ENCODE measurements at places on chromosomes 13 and 19.

GRCh38 chr13:40984668-40985366 lies 34.3 kb downstream of the ELF1 start:
- no peak for DNase-seq

GRCh38 chr19:57830071-57830602 lies at the start of gene ZNF587B:
TSS of gene ZNF587B (plus strand) at chr19:57830299. CDS start at chr19:57830529, 230 bp downstream.
- DNase-seq = no peak

- no peak for DNase-seq
Measured at GRCh38 chr19:17645339-17645963, 42.7 kb downstream of the UNC13A start.

DNA sequence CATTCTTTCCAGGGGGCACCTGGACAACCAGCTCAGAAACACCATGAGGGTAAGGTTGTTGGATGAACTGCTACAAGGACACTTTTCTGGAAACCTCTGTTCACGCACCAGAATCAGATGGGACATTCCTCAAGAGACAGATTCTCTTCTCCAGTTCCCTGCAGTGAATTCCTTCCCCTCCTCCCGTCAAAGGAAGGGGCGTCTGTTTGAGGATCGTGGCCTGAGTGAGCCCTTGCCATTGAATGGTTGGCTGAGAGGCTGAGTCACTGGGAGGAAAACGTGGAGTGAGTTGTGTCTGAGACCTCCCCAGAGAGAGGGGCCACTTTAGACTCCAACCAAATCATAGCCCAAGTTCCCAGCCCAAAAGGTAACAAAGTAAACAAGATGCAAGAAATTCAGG lies 79.4 kb upstream of the ZNF507 start:
- DNase-seq = no peak

- no peak for DNase-seq
Measured at GRCh38 chr13:106003651-106004050, 531.8 kb downstream of the EFNB2 start.

DNA sequence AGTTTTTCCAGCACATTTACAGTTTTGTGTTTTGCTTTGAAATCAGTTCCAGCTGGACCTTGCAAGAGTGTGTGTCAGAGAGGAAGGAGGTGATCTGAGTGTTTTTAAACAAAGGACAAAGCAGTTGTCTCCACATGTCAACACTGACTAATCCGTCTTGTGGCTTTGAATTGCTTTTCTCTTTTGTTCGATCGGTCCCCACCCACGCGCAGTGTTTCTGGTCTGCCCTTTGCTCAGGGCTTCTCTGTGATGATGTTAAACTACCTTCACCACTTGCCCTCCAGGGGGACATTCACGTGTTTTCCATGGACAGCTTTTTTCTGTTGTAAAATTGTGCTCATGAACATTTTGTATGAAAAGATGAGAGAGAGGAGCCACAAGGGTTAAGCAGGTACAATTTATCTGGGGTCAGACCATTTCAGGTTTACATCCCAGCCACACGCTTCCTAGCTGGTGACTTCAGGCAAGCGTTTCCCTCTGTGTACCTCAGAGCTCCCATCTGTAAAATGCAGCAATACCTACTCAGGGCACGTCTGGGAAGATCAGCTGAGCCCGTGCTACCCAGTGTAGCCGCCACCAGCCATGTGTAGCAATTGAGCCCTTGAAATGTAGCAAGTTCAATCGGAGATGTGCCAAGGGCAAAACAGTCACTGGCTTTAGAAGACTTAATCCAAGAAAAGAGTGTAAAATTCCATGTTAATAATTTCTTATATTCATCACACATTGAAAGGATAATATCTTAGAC lies 13.5 kb upstream of the PLA2G4C start:
- DNase-seq = no peak

DNA sequence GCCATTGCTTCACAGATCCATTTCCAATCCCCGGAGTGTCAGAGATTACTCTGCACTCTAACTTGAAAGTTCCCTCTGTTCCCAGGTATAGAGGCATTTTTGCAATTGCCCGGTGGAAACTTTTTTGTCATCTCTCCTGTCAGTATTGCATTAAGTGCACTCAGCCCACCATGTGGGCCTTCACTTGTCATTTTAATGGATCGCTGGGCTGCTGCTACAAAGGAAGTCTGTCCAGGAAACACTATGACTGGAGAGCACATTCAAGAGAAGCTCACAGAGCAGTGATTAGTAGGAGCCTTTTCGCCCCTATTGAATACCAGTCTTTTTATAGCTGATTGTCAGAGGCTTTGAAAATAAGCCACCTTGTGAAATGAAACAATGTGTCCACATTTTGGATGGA lies 180.9 kb downstream of the B3GLCT start:
- no peak for DNase-seq

DNA sequence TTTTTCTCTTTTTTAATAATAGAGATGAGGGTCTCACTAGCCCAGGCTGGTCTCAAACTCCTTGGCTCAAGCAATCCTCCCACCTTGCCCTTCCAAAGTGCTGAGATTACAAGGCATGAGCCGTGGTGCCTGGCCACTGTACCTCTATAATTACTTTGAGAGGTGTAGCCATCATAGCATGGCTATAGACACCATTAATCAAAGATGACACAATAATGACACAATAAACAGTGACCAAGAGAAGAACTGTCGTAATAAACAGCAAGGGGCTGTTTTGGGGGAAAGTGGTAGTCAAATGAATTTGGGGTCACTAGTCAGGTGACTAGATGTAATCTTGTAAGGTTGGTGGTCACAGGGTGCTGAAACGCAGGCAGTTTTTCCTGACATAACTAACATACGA lies 30.4 kb downstream of the KLF5 start:
- DNase-seq = no peak

DNA sequence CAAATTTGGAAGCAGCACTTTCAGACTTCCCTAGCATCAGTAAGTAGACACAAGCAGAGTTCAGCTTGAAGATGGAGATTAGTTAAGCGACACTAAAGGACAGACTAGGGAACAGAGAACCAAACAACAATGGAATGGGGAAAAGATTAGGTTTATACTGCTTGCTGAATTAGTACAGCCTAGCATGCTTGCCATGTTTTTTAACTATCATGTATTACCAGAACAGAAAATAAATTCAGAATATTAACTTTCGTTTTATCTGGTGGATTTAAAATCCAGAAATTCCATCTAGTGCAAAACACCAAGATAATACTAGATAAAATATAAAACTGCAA lies 451.5 kb upstream of the SLC10A2 start:
- DNase-seq = no peak

GRCh38 chr13:98896868-98897144 lies 81.1 kb downstream of the DOCK9 start:
- no peak for DNase-seq

DNA sequence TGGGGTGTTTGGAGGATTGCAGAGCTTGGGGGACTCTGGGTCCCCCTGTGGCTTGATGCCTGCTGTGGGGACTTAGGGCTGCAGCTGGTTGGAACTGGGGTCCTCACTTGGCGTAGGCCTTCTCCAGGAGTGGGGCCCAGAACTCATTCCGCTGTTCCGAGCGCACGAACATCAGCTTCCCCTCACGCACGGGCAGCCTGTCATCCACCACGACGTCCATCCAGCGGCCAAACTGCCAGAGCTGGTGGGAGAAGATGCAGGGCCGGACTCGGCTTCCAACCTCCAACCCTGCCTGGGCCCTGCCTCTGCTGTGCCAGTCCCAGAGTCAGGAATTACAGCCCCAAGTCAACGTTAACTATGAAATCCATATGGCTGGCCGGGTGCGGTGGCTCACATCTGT lies 2.6 kb downstream of the CAPN12 start:
- DNase-seq = no peak

DNA sequence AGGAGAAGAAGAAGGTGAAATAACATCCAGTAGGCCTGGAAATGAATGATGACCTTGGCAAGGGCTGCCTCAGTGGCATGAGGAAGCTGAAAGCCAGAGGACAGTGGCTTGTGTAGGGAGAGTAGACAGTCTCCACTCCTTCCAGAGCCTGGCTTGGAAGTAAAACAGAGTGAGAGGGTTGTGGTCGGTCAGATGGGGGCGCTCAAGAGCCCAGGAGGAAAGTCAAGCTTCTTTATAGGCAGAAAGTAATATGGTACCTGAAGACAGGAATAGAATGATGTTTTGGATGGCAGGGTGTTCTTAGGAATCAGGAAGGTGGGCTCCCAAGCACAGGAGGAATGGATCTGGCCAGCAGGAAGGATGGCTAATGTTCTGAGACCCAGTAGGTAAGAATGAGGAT lies 75.1 kb upstream of the TSC22D1 start:
- no peak for DNase-seq

DNA sequence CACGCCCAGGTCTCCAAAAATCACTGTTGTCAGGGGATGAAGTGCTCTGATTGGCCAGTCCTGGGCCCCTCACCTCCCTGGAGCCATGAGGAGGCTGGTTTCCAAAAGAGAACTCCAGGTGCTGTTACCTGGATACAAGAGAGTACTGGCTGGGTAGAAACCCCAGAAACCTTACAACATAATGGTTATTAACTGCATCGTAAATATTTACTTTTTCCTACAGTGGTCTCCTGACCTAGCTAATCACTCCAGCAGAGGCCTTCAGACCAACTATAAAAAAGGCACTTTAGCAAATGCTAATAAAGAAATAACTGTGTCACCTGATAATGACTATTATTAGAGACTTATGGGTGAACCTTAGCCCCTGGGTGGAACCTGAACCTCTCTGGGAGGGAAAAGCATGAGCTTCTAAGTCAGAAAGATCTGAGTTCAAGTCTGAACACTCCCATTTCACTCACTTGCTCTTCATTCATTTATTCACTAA lies 1.5 kb upstream of the IGSF23 start:
- no peak for DNase-seq

- no peak for DNase-seq
Measured at GRCh38 chr19:44282846-44283245, 22.0 kb downstream of the ZNF235 start.

DNA sequence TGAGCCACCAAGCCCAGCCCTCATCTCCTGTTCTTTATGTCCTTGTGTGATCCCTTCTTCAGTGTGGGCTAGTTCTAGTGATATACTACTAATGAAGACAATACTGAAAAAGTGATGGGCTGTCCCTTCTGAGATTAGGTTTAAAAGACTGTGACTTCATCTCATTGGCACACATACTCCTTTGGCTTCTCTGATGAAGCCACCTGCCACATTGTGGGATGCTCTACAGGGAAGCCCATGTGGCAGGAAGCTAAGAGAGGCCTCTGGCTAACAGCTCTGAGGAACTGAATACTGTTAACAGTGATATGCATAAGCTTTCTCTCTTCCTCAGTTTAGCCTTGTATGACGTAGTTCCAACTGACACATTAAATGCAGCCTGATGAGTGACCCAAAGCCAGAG lies 13.6 kb downstream of the CSNK1A1L start:
- no peak for DNase-seq

DNA sequence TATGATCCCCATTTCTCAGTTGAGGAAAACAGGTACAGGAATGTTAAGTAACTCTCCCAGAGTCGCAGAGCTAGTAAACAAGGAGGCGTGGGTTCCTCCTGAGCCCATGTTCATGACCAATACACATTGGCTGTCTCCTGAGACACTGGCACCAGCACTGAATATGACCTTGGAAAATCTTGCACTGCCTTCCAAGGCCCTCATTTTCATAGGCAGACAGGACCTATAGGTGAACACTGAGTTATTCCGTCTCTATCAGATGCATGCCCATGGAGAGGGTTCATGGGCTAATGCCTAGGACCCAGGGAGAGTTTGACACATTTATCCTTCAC lies 504.8 kb downstream of the RFC3 start:
- DNase-seq = no peak

DNA sequence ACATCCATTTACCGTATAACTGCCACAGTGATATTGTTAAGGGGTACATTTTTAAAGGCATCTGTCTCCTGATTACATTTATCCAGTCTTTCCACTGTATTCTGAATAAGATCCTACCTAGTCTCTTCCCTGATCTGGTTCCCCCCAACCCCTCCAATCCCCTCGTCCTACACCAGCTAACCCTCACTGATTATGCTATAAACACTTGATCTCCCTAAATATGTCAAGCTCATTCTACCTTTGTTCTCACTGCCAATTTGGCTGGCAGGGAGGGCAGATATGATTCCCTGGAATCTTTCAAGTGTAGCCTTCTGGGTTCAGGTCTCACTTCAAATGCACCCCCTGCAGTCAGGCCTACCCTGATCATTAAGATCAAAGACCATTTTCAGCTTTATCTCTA lies 1379.8 kb upstream of the MIR17HG start:
- no peak for DNase-seq

DNA sequence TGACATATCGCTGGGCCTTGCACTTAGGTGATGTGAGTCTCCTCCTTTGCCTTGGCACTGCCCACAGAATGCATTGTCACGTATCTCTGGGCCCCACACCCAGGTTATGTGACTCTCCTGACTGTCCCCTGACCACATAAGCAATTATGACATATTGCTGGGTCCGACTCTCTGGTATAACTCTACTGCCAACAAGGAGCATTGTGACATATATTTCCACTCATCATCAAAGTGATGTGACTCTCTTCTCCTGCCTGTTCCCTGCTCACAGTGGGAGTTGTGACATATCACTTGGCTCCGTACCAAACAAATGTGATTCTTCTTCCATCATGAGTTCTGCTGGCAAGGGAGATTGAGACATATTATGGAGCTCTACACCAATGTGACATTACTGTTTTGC lies 15.4 kb upstream of the ZNF681 start:
- DNase-seq = no peak

DNA sequence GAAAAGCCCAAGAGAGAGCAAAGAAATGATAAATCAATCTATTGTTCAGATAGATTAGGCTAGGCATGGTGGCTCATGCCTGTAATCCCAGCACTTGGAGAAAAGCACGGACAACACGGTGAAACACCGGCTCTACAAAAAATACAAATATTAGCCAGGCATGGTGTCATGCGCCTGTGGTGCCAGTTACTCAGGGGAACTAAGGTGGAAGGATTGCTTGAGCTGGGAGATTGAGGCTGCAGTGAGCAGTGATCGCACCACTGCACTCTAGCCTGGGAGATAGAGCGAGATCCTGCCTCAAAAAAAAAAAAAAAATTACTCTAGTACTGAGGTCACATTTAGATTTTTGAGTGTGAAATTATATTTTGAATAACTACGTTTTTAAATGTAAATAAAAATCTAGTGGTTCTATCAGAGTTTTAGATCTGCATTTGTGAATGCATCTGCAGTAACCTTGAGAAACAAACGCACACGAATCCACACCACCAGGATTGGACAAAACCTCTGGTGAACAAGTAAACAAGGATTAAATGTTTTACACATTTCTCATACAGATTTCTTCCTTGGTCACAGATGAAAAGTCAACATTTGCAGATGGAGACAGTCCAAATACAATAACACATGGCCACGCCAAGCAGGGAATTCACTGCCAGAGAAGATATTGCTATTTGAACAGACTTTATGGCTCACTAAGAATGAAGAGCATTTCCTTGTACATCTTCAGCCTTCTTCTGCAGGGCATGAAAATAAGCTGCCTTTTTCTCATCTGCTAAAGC lies 917.6 kb downstream of the PCDH9 start:
- no peak for DNase-seq

DNA sequence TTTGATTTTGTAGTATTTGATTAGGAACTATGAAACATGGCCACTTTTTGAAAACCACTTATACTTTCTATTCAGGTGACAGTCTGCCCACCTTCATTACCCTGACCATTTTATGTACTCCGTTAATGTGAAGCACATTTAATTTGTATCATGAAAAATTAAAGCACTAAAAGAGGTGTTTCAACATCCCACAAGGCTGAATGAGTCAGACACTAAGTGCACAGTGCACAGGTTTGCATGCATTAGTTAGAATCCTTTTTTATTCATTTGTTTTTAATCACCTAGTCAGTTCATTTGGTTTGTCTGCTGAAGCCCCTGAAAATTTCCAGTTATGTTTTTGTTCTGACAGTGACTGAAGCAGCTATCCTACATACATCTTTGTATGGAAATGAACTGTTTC lies 271.0 kb downstream of the SLITRK5 start:
- DNase-seq = peak; percentile 43

- DNase-seq = no peak
Measured at GRCh38 chr13:81116461-81117282, 775.7 kb upstream of the SPRY2 start.
